NCI-H1694 treated with DMSO at 0.1 percent for 48 hours (cell line): ENCODE measurements at places on chromosomes 5 and 9.

DNA sequence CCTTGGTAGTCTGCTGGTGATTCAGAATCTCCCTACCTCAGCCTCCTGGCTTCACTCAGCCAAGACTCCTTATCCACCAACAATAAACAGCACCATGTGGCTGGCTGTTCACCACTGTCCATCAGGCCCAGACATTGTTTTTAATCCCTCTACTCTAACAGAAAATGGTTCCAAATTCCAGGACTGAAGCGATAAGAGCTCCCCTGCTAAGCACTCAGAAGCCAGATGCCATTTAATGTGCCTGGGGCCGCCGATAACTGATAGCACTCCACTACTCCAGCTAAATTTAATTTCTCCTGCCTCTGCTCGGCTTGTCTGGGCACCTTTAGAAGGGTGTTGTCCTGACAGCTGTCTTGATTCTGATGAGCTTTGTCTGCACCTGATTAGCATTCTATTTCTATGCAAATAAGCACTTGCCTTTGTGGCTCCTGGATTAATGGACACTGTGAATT is 47.1 kb downstream of the ZNF622 start:
- DNase-seq: no peak

DNA sequence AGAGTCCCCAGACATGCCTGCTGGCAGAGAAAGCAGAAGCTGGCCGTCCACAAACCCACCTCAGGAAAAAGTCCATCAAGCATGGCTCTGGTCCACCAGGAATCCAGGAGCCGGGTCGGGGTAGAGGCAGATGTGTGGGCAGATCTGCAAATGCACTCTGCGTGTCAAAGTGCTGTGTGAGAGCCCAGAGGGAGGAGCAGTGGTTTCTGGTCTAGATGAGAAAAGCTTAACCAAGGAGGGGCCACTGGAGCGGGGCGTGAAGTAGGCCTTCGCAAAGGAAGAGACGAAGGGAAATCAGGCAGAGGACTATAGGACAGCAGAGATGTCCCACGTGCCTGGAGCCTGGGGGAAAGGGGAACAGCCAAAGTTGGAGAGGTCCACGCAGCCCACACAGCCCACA is 40.0 kb downstream of the TTLL11 start:
- DNase-seq: no peak

DNA sequence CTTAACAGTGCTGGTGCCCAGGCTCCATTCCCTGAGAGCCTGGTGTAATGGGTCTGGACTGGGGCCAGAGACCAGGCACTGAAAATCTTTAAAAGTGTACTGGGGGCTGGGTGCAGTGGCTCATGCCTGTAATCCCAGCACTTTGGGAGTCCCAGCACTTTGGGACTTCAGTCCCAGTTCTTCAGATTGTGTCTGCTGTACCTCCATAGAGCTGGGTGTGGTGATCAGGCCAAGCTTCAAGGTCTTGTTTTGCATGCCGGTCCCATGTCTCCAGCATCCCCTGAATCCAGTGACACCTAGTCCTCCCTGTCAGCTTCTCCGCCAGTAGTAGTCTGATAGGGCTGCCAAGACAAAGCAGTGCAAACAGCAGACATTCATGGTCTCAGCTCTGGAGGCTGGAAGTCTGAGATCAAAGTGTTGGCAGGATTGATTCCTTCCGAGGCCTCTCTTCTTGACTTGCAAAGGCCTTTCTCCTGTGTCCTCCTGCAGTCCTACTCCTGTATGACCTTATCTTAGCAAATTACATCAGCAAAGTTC is 108.2 kb downstream of the SYK start:
- no peak for DNase-seq

- no peak for DNase-seq
These were observed 3.2 kb downstream of the THG1L start for GRCh38 chr5:157734436-157734835.

DNA sequence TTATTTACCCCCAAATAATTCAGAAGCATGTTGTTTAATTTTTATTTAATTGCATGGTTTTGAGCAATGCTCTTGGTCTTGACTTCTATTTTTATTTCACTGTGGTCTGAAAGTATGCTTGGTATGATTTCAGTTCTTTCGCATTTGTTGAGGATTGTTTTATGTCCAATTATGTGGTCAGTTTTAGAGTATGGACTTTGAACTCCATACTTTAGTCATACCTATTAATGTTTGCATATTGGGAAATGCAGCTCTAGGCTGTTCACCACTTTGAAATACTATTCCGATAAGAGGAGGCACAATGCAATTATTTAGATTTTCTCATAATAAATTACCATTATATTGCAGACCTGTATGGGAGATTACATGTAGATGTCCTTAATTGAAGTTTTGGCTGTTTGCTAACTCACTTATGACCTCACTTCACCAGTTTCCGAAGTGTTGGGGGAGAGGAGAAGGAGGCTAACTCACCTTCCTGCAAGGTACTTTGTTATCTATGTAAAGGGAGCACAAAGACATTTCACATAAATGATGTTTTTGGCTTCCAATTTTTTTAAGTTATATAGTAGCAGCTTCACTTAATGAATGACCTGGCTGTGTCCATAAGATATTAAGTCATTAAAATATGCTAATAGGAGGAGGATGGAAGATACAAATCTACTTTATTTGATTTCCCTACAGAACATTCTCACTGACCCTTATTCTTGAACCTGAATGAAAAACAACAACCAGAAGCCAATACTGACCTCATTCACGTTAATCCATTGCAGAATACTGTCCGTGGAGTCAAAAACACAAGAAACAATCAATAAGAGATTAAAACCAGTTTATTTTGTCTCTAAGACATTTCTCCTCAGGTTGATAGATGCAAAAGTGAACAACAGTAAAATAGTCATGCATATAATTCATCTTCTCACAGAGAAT is 970.3 kb upstream of the ARRDC3 start:
- no peak for DNase-seq

GRCh38 chr9:19186232-19186631 is 44.3 kb upstream of the DENND4C start:
- no peak for DNase-seq

DNA sequence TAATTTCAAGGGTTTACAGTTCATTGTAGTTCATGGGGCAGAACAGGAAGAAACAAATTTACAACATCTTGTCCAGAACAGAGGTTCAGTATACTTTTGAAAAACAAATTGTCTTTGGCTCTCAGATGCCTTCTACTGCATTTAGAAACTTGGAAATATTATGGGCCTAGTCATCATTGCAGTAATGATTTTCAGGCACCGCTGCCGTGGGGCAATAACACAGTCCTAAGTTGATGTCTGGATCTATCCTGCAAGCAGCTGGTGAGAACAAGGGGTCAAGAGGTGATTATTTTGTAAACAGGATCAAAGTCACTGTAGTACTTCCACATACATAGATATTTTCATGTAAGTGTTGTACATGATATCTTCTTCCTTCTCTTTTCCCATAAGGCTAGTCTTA is 82.5 kb upstream of the CAST start:
- DNase-seq: no peak

GRCh38 chr5:82849885-82850284 is 227.3 kb downstream of the TMEM167A start:
- no peak for DNase-seq
